ENCODE measurements at places on chromosomes 6 and 20. TPM values are rescaled to one million over a fixed set of nuclear protein-coding genes. Genes with fewer than 3 reads are reported as not detected.

DNA sequence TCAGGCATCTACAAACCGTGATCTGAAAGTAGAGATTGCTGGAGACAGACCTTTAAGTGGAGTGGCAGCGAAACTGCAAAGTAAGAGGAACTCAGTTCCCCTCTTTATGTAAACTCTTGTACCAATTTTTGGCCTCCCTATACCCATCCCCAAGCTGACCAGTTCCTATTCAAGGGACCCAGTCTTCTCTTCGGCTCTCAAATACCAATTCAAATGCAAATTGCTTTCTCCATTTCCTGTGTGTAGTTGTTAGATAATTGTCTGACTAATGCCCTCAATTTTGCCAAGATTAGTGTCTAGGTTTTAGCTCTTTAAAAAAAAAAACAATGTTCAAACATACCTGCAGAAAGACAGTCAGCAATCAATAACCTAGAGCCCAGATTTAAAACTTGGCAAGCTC, 150.9 kb downstream of the EYA4 start:
- no peak overlapping the region for H3K4me3 ChIP-seq
- DNase-seq = no peak
- H3K27ac ChIP-seq = no peak overlapping the region
- no peaks in the 10 kb centered on the region for H3K36me3 ChIP-seq

Gene NOTCH4
- total RNA-seq = 0.69 TPM

Gene TRIM40
- total RNA-seq = not detected

- no peak for DNase-seq
- H3K36me3 ChIP-seq = no peaks in the 10 kb centered on the region
- no peak overlapping the region for H3K4me3 ChIP-seq
- H3K27me3 ChIP-seq = no peaks in the 10 kb centered on the region
- no peaks in the 10 kb centered on the region for H3K4me1 ChIP-seq
These were observed 8.2 kb upstream of the SLC2A12 start for GRCh38 chr6:134060491-134061106.

GRCh38 chr6:36129941-36130666, at the start of gene MAPK13:
MAPK13 (plus strand) TSS chr6:36130513; CDS start chr6:36130583, 70 bp downstream.
- H3K36me3 ChIP-seq = peaks cover 26% of the 10 kb centered on the region
- peak within 1 kb of the TSS; percentile 84 for H3K4me3 ChIP-seq
- H3K27ac ChIP-seq = peak within 1 kb of the TSS; percentile 97
- peak; percentile 65 for DNase-seq

Gene SPATA25
- total RNA-seq = 0.66 TPM

Gene BLCAP
- 18.6 TPM for total RNA-seq

Gene DCBLD1
- 1.2 TPM for total RNA-seq

DNA sequence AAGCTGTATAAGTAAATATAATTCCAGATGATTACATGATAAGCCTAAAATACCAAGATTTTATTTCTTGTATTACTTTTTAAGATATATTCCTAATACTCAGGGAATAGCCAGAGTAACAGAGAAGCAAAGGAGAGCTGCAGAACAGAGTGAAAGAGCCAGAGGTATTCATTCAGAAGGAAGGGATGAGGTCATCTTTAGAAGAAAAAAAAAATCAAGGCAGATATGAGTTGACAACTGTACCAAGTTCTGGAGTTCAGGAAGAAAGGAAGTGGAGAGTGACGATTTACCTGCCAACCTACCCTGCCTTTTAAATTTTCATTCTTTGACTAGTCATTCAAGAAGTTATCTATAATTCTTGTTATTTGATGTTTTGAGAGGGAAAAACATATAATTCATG, 28.8 kb upstream of the NHSL1 start:
- no peaks in the 10 kb centered on the region for H3K36me3 ChIP-seq
- no peaks in the 10 kb centered on the region for H3K4me1 ChIP-seq
- no peak overlapping the region for H3K27ac ChIP-seq
- H3K27me3 ChIP-seq = peaks cover 17% of the 10 kb centered on the region
- H3K4me3 ChIP-seq = no peak overlapping the region

GRCh38 chr6:41175084-41175483, 12.2 kb upstream of the TREM2 start:
- H3K4me3 ChIP-seq = no peak overlapping the region
- no peak for DNase-seq
- H3K36me3 ChIP-seq = no peaks in the 10 kb centered on the region

Gene GLP1R
- total RNA-seq = 0.70 TPM

GRCh38 chr6:75991941-75992340, 80.5 kb downstream of the IMPG1 start:
- H3K36me3 ChIP-seq = no peaks in the 10 kb centered on the region
- H3K27me3 ChIP-seq = no peaks in the 10 kb centered on the region
- DNase-seq = no peak
- no peaks in the 10 kb centered on the region for H3K4me1 ChIP-seq
- no peak overlapping the region for H3K4me3 ChIP-seq

- no peak for DNase-seq
- no peaks in the 10 kb centered on the region for H3K4me1 ChIP-seq
- H3K27me3 ChIP-seq = peaks cover 3% of the 10 kb centered on the region
These were observed 10.5 kb downstream of the THBS2 start for GRCh38 chr6:169243186-169243585.

DNA sequence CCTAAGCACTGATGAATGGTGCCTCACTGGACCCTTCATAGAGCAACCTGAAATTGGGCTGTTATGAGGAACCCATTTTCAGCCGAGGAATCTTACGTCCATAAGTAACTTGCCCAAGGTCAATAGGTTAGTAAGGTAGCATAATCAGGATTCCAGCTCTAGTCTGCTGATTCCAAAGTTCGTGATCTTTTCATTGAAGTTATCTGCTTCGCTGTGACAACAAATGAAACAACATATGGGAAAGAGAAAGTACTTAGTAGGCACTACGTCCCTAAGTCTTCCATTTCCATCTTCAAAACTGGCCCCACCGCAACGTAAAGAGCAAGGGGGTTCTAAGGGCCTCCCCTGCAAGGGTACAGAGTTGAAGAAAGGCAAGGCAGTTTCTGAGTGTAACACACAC, 49.5 kb downstream of the MYLIP start:
- peaks cover 22% of the 10 kb centered on the region for H3K4me1 ChIP-seq
- H3K27ac ChIP-seq = no peak overlapping the region
- peaks cover 12% of the 10 kb centered on the region for H3K36me3 ChIP-seq
- no peak overlapping the region for H3K4me3 ChIP-seq
- H3K27me3 ChIP-seq = no peaks in the 10 kb centered on the region
- no peak for DNase-seq

DNA sequence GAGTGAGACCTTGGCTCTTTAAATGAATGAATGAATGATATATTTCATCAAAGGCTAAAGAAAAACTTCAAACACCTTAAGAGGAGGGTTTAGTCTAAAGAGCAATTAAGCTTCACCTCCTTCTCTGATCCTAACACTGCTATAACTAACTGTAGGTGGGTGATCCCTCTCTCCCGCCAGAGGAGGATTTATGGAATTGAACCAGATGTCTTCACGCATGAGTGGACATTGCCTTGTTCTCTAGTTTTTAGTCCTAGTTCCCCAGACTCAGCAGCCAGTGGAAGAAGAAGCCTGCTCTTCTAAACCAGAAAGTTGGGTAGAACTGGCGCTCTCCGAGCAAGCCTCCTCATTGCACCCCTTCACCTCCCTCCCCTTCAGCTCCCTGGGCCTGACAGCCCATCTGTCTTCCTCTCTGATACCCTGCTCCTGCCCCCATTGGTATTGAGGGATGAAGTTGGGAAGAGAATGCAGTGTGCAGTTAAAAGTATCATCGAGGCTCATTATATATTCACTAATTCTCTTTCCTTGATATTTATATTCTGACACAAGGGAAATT, 142.7 kb downstream of the ARID1B start:
- no peak for DNase-seq
- H3K4me3 ChIP-seq = no peak overlapping the region
- H3K4me1 ChIP-seq = peaks cover 47% of the 10 kb centered on the region
- H3K27ac ChIP-seq = no peak overlapping the region

DNA sequence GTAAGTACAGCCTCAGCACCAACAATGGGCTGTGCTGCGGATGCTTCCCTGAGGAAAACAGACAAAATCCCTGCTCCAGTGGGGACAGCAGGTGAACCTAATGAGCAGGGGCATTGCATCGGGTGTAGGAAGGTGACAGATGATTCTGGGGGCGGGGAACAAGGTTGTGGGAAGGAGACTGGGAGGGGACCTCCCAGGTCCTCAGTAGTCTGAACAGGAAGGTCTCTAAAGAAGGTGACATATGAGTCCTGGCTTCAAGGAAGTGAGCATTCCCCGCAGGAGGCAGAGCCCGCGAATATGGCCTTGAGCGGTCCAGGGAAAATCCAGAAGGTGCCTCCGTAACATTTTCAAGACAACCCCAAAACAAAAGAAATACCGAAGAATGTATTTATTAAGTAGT, 19.4 kb downstream of the ULBP1 start:
- H3K4me1 ChIP-seq = peaks cover 10% of the 10 kb centered on the region
- H3K27me3 ChIP-seq = peaks cover 68% of the 10 kb centered on the region
- DNase-seq = no peak
- H3K36me3 ChIP-seq = peaks cover 2% of the 10 kb centered on the region
- H3K27ac ChIP-seq = no peak overlapping the region
- H3K4me3 ChIP-seq = no peak overlapping the region

GRCh38 chr6:73566954-73567591, 46.2 kb upstream of the EEF1A1 start:
- H3K36me3 ChIP-seq = no peaks in the 10 kb centered on the region
- H3K27me3 ChIP-seq = no peaks in the 10 kb centered on the region
- peaks cover 3% of the 10 kb centered on the region for H3K4me1 ChIP-seq
- H3K27ac ChIP-seq = no peak overlapping the region
- no peak overlapping the region for H3K4me3 ChIP-seq

- H3K36me3 ChIP-seq = peaks cover 5% of the 10 kb centered on the region
- no peak overlapping the region for H3K27ac ChIP-seq
- DNase-seq = peak; percentile 90
- H3K4me3 ChIP-seq = no peak overlapping the region
- H3K4me1 ChIP-seq = peaks cover 5% of the 10 kb centered on the region
- peaks cover 30% of the 10 kb centered on the region for H3K27me3 ChIP-seq
These were observed 38.2 kb downstream of the MICA start for GRCh38 chr6:31441365-31442267.

GRCh38 chr6:88780714-88781389, 182.6 kb downstream of the RNGTT start:
- peak; percentile 61 for DNase-seq
- H3K4me3 ChIP-seq = no peak overlapping the region
- H3K27ac ChIP-seq = no peak overlapping the region
- peaks cover 20% of the 10 kb centered on the region for H3K36me3 ChIP-seq
- peaks cover 11% of the 10 kb centered on the region for H3K4me1 ChIP-seq

Gene LIN28B
- not detected for total RNA-seq

Gene TMEM239
- not detected for total RNA-seq

GRCh38 chr20:840858-841567, 7.5 kb downstream of the FAM110A start:
- DNase-seq = peak; percentile 65
- peaks cover 7% of the 10 kb centered on the region for H3K36me3 ChIP-seq
- peak overlapping the region; percentile 67 for H3K4me3 ChIP-seq
- no peaks in the 10 kb centered on the region for H3K27me3 ChIP-seq
- peaks cover 44% of the 10 kb centered on the region for H3K4me1 ChIP-seq

Gene AKAP12
- 4.1 TPM for total RNA-seq

Gene PRDM13
- total RNA-seq = not detected

DNA sequence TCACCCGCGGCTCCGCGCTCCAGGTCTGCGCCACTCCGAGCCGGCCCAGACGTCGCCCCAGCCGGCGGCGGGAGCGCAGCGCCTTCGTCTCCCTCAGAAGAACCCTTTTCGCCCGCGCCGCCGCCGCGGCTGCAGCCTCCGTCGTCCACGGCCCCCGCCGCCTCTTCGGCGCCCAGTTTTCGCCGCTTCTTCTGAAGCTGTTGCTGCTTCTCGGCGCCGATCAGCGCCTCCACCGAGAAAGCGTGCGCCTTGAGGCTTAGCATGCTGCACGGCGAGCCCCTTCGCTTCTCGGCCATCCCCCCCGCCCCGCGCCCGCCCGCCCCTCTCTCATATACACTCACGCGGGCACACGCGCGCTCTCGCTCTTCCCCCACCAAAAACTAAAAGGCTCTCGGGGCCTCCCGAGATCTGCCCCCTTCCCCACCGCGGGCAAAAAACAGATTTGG, 489 bp downstream of the TBX18 start:
- no peak for DNase-seq
- no peak overlapping the region for H3K27ac ChIP-seq
- H3K4me1 ChIP-seq = peaks cover 9% of the 10 kb centered on the region
- H3K36me3 ChIP-seq = no peaks in the 10 kb centered on the region
- H3K27me3 ChIP-seq = peaks cover 53% of the 10 kb centered on the region
- H3K4me3 ChIP-seq = peak overlapping the region; percentile 37

Gene CALHM5
- not detected for total RNA-seq

GRCh38 chr6:35448191-35448590, 3.9 kb upstream of the FANCE start:
- no peaks in the 10 kb centered on the region for H3K36me3 ChIP-seq
- no peaks in the 10 kb centered on the region for H3K27me3 ChIP-seq
- H3K27ac ChIP-seq = no peak overlapping the region

GRCh38 chr20:63056236-63057170, 49.7 kb upstream of the BHLHE23 start:
- no peak overlapping the region for H3K27ac ChIP-seq
- peaks cover 18% of the 10 kb centered on the region for H3K27me3 ChIP-seq
- H3K4me3 ChIP-seq = no peak overlapping the region
- H3K36me3 ChIP-seq = no peaks in the 10 kb centered on the region
- peak; percentile 71 for DNase-seq
- H3K4me1 ChIP-seq = no peaks in the 10 kb centered on the region

- no peaks in the 10 kb centered on the region for H3K36me3 ChIP-seq
- no peak overlapping the region for H3K27ac ChIP-seq
- no peak for DNase-seq
- peaks cover 51% of the 10 kb centered on the region for H3K4me1 ChIP-seq
These were observed 139.5 kb downstream of the BCAS1 start for GRCh38 chr20:53930651-53931504.

DNA sequence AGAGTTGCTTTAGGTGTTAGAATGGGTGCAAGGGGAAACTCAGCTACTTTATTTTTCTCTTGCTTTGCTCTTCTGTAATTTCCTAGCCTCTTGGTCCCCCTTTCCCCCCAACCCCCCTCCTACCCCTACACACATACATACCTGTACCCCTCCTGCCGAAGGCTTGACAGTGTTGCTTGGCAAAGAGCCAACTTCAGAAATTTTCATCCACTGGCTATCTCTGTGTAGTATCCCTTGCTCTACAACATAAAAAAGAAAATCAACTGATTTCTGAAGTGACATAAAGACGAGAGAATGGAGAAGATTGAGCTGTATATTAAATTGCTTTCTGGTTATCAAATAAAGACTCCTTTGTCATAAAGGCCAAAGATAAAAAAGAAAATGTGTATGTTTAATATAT, 498.1 kb upstream of the SOX4 start:
- no peaks in the 10 kb centered on the region for H3K27me3 ChIP-seq
- peaks cover 6% of the 10 kb centered on the region for H3K4me1 ChIP-seq
- no peak overlapping the region for H3K4me3 ChIP-seq
- peaks cover 12% of the 10 kb centered on the region for H3K36me3 ChIP-seq
- DNase-seq = no peak

DNA sequence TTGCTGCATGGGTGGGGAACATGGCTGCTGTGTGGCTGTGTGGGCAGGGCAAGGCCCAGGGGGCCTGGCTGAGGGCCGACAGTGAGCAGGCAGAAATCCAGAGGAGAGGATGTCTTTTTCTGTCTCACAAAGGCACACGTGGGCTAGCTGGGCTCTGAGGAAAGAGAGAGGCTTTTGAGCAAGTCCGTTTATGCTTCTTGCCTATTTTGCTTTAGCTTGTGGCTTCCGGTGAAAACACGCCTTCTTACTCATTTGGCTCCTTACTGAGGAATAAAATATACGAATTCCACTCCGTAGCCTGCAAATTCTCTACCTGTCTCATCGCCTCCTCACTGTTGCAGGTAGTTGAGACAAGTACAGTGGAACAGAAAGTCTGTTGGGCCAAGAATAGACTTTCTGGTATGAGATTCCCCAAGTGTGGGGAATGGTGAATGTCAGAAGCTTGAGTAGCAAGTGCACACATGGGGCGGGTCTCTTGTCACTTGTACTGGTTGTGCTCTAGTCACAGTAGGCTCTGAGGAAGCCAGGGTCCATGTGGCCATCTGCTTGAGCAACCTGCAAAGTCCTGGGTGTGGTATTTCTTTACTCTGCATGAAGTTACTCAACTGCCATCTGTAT, 28.4 kb downstream of the WRNIP1 start:
- peak overlapping the region; percentile 93 for H3K27ac ChIP-seq
- peaks cover 3% of the 10 kb centered on the region for H3K36me3 ChIP-seq
- peak; percentile 64 for DNase-seq
